ENCODE measurements at places on chromosomes 12 and 14.

DNA sequence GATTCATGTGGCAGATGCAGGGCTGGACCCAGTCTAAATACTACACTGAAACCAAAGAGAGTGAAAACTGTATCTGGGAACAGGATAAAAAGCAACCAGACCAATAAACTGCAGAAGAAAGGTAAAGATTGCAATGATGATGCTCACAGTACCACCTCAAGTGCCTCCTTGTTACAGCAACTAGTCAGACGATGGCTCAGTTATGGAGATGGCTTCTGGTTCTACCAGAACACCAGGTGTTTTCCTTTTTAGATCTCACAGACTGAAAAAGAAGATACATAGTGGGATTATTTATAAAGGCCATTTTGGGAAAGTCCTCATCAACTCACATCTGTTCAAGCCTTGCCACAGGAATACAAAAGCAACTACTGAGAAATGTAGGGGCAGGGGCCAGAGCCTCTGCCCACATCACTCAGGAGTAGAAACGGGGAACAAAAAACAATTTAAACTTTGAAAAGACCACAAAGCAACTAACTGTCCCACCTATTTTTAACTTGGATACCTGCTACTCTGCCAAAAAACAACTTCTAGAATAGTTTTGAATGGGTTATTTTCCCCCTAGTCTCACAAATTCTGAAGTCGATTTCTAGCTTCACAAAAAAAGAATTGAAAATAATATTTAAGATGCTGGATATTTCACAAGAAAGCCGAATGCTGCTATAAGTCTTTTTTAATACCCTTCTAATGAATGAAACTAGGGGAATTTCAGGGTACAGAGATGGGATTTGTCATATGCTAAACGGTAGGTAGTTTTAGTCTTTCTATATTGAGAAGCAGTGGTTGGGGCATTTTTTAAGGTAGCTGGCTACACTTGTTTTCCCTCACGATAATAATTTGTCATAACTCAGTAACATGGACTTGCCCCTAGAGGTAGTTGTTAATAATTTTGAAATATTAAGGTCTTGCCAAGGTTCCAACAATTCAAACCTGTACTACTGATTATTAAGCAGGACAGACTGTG is 197.2 kb upstream of the TMPO start:
- DNase-seq = no peak

GRCh38 chr14:93082576-93083001 is 33.1 kb downstream of the ITPK1 start:
- no peak for DNase-seq

DNA sequence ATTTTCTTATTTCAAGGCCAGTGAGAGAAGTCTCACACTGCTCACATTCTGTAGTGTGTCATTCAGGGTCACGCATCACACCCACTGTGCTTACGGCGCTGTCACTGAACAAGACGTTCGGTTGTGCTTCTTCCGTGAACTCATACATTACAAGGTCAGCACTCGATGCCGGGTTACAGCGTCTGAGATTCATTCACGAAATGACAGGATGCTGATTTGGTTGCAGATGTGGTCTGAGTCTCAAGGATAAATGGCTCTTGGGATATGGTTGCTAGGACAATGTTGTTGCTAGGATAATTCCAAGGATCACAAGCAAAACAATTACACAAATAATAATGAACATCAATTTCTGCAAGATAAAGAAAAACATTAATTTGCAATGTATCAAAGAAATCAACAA is 47.4 kb downstream of the STX2 start:
- no peak for DNase-seq

GRCh38 chr12:64273527-64274403 is 51.7 kb upstream of the KICS2 start:
- no peak for DNase-seq

GRCh38 chr12:22413592-22413991 is 79.1 kb upstream of the ST8SIA1 start:
- no peak for DNase-seq

DNA sequence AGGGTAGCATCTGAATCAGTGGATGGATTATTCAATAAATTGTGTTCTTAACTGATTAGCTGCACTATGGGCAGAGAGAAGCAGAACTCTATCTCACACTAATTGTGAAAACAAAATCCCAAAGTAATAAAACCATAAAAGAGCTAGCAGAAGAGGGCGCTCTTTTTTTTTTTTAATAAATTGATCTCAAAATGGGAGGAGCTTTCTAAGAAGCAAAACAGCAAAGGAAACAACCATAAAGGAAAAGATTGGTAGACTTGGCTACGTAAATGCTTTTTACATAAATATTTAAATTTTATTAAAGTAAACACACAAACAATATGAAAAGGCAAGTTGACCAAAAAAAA is 1.5 kb upstream of the TM7SF3 start:
- no peak for DNase-seq

DNA sequence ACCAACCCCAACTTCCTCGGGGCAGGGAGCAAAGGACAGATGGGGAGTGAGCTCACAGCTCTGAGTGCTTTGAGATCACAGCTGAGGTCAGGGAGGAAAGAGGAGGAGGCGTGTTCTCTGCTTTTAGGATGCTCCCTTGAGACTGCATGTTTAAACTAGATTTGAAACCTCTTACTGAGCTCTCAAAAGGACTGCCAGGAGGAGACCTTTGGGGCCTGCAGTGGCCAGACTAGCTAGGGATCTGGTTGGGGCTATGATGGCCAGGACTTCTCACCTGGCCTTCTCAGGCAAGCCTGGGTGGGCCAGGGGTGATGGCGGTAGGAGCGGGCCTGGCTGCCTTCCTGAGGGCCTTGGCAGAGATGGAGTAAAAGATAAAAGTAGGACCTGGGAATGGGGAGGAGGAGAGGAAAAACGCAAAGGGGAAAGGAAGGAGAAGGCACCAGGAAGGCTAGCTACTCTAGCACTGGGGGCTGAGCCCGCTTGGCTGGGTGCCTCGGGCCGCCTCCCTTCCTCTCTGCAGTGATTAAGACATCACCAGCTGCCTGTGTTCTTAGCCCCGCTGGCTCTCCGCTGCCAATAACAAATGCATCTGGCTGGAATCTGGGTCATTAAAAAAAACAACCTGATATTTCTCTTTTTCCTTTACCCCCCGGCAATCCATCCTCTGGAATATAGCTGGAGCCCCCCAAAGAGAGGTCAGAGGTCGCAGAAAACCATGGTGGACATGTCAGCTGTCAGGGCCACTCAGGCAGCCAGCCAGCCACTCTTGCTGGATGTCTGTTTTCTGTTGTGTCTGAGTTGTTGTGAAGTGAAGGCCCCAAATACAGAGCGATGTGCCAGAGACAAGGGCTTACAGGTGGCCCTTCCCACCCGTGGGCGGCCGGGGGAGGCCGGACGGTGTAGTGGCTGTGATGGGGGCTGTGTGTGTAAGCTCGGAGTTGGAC is 141.3 kb downstream of the TSPAN9 start:
- DNase-seq = no peak

DNA sequence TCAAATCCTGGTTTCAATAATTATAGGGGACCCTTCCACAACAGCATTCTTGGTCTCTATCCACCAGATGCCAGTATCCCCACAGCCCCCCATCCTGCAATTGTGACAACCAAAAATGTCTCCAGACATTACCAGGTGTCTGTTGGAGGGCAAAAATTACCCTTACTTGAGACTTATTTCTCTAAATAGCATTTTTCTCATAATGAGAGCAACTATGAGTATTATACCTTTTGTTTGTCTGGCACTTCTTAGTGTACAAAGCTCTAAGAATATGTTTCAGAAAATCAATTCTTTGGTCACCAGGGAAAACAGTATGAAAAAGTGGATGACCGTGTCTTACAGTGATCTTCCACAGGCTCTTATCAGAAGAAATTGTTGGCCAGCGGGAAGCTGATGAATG is 27.5 kb upstream of the RMST start:
- DNase-seq = no peak

- no peak for DNase-seq
Observed at GRCh38 chr14:58635091-58635830, 2.5 kb upstream of the DACT1 start.

DNA sequence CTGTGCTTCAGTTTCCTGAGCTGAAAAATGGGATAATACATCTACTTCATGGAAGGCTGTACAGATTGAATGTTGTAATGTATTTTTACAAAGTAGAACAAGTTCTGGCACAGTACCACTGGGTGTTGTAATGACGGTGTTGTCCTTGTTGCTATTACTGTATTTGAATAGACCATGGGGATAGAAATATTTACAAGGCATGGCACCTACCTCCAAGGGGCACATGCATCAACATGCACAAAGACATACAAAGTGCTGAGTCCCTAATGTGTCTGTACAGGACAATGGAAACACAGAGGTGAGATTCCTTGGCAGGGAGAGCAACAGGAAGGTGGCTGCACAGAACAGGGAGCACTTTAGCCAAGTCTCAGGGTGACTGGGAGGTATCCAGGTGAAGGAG is 930.6 kb upstream of the TMEM132C start:
- no peak for DNase-seq

DNA sequence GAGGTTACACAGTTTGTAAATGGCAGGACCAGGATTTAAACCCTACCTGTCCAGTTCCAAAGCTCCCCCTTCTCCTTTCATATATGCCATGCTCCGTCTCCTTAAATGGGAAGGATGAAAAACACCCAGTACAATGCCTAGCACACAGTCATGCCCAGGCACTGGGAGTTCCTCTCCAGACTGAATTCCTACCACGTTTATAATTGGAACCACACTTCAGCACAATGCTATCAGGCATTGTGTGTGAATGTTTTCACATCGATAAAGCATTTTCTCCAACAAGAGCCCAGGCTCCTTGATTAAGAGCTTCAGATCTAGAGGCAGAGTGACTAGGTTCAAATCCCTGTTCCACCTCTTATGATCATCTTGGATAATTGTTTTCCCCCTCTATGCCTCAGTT is 2.7 kb upstream of the NUAK1 start:
- no peak for DNase-seq

GRCh38 chr12:118274066-118274465 is 98.6 kb downstream of the TAOK3 start:
- no peak for DNase-seq

GRCh38 chr12:50057896-50058670 is 687 bp downstream of the ASIC1 start:
- no peak for DNase-seq

DNA sequence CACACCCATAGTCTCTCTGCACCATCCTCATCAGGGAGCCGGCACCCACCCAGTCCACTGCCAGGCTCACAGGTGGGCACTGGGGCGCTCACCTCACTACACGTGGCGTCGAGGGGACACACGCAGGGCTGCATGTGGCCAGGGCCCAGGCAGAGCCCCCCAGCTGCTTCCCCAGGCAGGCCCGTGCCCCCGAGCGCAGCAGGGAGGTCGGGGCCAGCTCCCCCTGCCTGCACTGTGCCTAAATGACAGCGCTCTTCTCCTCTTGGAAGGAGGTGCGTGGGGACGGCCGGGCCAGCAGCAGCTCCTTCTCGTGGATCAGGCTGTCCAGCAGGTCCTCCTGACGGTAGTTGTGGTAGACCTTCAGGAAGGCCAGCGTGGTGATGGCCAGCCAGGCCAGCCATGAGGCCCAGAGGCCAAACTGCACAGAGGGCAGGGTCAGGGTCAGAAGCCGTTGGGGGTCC is 11.3 kb downstream of the TMEM179 start:
- DNase-seq = no peak

DNA sequence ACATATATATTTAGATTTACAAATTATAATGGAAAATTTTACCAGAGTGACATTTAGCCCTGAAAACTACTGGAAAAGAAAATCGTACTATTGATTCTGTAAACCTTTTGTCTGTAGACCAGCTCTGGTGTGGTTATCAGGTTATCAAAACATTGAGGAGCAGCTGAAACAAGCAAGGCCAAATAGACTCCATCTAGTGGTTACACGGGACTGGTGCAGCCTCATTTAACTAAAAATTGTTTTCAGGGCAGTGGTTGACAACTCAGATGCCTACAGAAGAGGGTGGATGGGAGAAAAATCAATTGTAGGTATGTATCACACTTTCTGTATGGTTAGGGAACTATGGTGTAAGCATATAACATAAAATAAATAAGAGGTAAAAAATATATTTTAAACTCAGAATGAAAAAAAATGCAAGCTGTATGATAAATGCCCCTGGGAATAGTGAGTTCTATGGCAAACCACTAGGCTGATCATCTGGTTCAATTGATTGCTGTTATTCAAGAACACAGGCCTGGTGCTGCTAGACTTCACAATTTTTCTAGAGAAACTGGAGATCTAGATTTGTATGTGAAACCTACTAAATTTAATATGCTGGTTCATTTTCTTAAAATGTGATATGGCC is 51.2 kb downstream of the ACSS3 start:
- DNase-seq = no peak

GRCh38 chr12:61546296-61546695 is 713.9 kb upstream of the USP15 start:
- DNase-seq = no peak

DNA sequence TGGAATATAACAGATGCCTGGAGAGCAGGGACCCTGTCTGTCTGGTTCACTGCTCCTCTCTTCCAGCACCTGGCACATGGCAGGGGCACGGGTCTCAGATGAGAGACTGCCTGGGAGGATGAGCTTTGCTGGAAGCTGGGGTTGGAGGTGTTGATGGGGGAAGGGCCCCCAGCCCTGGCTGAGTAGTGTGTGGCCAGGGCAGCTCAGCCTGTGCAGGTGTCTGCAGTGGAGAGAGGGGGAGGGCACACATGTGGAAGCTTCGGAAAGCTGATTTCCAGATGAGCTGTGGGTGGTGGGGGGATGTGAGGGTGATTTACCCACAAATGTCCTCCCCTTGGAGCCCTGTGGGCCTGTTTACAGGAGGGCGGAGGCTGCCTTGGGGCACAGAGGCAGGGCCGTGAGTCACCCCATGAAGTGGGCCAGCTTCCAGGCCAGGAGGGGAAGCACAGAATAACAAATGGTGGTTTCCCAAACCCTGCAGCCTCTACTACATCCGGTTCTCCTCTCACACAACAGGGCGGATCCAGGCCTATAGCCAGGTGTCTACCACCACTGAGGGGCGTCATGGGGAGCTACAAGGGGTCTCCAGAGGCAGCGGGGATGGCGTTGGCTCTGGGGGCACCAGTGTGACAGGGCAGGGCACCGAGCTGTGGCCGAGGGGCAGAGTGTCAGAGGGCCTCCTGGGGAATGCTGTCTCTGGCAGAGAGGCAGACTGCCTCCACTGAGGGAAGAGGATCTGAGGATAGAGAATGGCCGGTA is 11.0 kb downstream of the KRT7 start:
- DNase-seq = peak; percentile 90

GRCh38 chr14:58626431-58626831 is 11.3 kb upstream of the DACT1 start:
- peak; percentile 61 for DNase-seq

DNA sequence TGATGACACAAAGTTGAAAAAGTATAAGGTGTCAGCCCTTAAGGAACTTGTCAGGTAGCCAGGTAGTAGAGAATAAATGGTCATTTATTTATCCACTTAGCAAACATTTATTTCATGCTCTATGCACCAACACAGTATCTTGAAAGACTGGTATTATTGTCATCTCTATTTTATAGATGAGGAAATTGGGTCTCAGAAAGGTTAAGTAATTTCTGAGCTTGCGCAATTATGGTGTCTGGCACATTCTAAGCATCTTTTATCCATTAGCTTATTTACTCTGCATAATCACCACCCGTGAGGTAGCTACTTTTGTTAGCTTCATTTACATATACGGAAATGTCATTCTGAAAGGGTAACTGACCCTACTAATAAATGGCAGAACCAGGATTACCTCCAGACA is 2.5 kb upstream of the UTP20 start:
- DNase-seq = no peak
